ENCODE measurements at places on chromosomes 2 and 18.

- no peak for DNase-seq
These were observed 552.3 kb downstream of the KCNJ3 start for GRCh38 chr2:155250800-155251199.

DNA sequence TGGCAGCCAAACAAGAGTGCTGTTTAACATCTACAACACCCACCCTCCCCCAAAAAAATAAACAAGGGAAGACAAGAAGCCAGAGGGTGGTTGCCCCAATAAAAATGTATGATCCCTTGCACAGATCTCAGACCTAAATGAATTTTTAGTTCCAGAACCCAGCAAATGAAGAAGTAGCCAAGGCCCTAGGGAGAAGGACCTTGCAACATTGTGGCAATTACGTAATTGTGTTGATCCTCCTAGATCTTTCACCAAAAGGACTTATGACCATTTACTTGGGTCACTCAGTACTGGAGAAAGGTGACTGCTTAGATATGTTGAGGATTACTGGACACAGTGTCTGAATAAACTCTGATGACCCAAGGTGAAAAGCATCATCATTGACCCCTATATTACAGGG is 1393.8 kb downstream of the LRP1B start:
- DNase-seq = no peak

- DNase-seq = no peak
These were observed 36.8 kb downstream of the PARD6G start for GRCh38 chr18:80210312-80211083.

DNA sequence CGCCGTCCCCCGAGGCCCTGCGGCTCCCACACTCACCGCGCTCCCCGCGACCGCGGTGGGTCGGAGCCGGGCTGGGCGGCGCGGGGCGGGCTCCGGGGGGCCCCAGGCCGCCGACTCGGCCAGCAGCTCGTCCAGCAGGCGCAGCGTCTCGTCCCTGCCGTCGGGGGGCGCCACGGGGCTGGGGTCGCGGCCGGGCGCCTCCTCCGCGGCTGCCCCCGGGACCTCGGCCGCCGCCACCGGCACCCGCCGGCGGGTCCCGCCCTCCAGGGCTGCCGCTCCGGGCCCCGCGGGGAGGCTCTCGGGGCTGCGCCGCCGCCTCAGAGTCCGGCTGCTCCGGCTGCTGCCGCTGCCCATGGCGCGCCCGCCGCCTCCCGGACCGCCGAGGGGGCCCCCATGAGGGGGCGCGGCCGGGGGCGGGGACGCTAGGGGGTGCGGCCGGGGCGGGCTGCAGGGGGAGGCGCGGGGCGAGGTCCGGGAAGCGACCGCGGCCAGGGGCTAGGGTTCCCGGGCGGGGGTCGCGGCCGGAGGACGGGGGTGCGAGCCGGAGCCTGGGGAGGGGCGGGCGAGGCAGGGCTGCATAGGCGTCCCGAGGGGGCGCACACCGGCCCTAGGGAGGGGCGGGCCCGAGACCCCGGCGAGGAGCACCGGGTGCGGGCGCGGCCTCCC is at the start of gene CYS1:
Gene CYS1 (minus strand): TSS at position 542 of the 666 bp plus-strand sequence. CDS start 188 bp downstream, at position 354.
- DNase-seq = no peak

DNA sequence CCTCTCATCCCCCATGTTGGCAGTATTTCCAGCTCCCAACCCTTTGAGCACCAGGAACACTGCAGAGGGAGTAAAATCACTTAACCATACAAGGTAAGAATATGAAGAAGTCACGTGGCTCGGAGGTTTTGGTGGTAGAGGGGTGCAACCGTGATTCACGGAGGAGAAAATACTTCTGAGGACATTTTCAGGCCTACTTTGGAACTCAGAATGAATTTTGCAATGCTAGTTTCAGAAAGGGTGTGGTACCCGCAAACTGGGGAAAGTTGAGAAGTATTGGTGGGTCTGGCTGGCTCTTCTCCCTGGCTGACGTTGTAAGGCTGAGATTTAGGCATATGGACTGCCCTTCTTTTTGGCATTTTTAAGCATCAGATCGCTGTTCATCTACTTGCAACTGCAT is 442 bp downstream of the SERPINB5 start:
- no peak for DNase-seq

Data from stimulated activated CD4-positive, alpha-beta T cell treated with anti-CD3 and anti-CD28 coated beads, TNF-alpha, amount 100 ng/mL, for 48 hours (primary cell).